Stimulated activated CD4-positive, alpha-beta T cell treated with anti-CD3 and anti-CD28 coated beads, Interleukin-15, amount 100 ng/mL, for 48 hours (primary cell): ENCODE measurements at places on chromosomes 11 and 22.

- no peak for DNase-seq
These were observed 71.2 kb upstream of the SHISAL1 start for GRCh38 chr22:44383652-44384562.

- DNase-seq: no peak
These were observed 973.2 kb upstream of the RAG2 start for GRCh38 chr11:37571246-37571645.

- DNase-seq: no peak
These were observed 156.8 kb downstream of the MYO18B start for GRCh38 chr22:25898707-25899365.

DNA sequence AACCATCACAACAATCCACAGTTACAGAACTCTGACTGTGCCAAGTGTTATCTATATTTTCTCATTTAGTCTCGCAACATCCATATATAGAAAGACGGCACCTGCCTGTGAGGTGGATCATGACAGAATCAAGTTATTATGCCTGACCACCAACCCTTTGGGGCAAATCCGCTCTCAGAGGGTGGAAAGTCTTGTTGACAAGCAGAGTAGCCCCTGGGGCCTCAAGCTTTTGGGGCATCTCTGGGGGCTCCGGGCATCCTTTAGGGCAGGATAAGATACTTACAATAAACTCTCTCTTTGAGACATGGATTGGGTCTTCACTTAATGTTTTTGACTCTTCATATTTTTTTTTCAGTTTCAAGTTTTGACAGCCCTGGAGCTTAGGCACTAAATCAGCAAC is 150.5 kb upstream of the NAV2 start:
- DNase-seq: no peak

DNA sequence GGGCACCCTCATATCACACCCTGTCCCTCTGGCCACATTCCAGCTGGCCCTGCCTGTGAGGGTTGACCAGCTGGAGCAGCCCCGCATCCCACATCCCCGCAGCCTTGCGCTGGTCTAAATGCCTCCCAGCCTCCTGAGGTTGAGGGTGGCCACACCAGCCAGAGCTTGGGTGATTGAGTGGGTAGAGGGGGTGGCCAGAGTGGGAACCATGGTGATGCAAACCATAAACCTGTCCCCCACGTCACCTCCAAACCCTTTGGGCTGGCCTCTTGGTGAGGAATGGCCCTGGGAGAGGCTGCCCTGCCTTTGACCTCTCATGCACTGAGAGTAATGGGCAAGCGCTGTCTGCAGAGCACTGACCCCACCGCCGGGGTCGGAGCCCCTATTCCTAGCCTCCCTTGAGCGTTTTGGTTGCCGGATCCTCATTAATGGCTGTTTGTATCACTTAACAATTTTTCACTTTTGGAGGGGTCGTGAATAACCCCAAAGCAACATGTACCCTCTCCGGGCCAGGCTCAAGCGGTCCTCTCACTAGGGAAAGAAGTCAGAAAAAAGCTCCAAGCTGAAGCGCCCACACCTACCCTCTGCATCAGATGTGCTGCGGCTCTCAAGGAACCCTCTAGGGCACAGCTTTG is 16.0 kb upstream of the KCNQ1OT1 start:
- DNase-seq: no peak

- DNase-seq: no peak
These were observed 260.1 kb downstream of the DCDC1 start for GRCh38 chr11:31109446-31109845.

GRCh38 chr11:119380160-119380826 is 1.2 kb downstream of the USP2 start:
- no peak for DNase-seq

GRCh38 chr11:85540635-85541205 is 86.4 kb downstream of the DLG2 start:
- no peak for DNase-seq

GRCh38 chr11:15890031-15890713 is 466.2 kb downstream of the SOX6 start:
- DNase-seq: no peak

DNA sequence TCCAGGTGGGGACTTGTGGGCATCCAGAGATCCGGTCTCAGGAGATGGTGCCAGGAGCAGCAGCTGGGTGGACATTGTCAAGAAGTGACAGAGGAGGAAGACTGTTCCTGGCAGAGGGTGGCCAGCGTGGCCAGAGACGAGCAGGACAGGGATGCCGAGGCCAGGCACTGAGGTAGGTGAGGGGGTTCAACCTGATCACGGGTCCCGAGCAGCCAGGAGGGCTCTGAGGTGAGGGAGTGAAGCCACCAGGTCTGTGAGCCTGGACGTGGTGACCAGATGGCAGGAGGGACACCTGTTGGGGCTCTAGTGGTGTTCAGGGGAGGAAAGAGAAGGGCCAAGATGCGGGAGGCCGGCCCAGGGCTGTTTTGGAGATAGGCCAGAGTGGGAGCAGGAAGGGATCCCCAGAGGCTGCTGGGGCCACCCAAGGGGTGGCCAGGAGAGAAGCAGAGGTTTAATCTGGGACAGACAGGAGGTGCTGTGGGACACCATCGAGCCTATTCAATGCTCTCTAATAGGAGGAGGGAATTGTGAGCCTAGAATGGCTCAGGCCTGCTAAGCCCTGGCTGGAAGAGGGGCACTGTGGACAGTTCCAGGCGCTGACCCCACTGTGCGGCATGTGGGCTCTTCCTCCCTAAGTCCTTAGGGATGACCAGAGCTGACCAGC is 6.3 kb downstream of the PPM1F start:
- DNase-seq: no peak

- DNase-seq: peak; percentile 9
These were observed 11.6 kb upstream of the ALKBH3 start for GRCh38 chr11:43868852-43869567.

GRCh38 chr22:36065775-36066544 is 37.3 kb upstream of the RBFOX2 start:
- DNase-seq: peak; percentile 53

- DNase-seq: no peak
These were observed 51.1 kb upstream of the LMO2 start for GRCh38 chr11:33942954-33943353.

- DNase-seq: no peak
These were observed 47.1 kb upstream of the UCP3 start for GRCh38 chr11:74055938-74056337.

DNA sequence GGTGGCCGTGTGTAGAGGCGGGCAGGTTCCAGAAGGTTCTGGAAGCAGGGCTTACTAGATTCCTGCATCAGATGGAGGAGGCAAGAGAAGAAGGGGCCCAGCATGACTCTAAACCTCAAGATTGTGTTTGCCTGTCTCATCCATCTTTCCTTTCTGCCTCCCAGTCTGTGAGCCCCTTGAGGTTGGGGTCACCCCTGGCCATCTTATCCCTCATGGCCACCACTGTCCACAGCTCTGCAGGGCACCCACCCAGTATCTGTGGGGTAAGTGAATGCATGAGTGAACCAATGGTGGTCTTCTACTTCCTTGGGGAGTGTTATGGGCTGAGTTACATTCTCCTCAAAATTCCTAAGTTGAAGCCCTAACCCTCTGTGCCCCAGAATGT is 79.3 kb downstream of the MYEOV start:
- no peak for DNase-seq

GRCh38 chr11:132901638-132902471 is 630.4 kb downstream of the OPCML start:
- DNase-seq: no peak

- DNase-seq: no peak
These were observed 10.9 kb downstream of the PAMR1 start for GRCh38 chr11:35514481-35514880.

DNA sequence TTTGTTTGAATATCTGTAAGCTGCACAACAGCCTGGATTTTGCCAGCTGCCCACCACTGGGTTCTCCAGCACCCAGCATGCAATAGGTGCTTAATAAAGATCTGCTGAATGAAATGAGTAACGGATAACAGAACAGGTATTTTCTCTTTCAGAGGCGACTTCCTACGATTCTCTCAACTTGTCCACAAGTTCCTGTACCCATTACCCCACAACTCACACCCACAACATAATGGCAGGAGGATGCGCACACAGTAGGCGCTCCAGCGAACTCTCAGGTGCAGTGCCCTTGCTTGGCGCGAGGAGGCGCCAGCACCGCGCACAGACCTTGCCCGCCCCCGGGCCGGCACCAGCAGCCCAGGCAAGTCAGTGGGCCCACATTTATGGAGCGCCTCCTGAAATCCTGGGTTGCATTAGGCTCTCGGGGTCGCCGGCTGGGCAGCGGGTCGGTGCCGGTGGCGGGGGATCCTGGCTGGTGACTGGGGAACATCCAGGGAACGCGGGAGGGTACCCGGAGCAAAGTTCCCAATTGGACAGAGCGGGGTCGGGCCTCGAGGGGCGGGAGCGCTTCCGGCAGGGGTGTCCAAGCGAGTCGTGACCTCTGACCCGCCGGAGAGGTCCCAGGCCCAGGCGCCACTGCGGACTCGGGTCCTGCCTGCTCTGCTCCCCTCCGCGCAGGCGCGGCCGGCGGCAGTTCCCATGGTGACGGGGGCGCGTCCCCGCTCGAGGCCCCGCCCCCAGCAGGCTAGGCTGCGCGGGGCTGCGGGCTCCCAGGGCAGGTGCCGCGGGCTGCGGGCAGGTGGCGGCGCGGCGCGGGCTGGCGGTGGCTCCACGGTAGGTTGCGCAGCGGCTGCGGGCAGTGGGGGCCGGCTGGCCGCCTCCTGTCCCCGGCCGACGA is at the start of gene KIAA1671:
KIAA1671 (plus strand) TSS at position 775 of the 895 bp plus-strand sequence. CDS start 75,284 bp downstream, outside the sequence.
- DNase-seq: peak; percentile 82

DNA sequence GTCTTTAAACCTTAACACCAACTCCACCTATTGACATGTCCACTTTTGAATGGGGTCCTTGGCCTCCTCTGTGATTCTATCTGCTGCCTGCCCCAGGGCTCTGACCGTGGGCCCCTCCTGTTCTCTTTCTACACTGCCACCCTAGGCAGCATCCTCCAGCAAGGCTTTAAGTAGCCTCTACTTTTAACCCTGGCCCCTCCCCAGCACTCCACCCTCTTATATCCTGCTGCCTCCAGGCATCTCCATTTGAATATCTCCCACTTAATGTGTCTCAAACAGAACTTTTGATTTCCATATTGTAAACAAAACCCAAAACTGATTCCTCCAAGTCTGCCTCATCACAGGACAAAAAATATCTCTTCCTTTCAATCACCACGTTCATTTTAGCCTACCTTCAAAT is 90.5 kb upstream of the ARHGAP32 start:
- no peak for DNase-seq

DNA sequence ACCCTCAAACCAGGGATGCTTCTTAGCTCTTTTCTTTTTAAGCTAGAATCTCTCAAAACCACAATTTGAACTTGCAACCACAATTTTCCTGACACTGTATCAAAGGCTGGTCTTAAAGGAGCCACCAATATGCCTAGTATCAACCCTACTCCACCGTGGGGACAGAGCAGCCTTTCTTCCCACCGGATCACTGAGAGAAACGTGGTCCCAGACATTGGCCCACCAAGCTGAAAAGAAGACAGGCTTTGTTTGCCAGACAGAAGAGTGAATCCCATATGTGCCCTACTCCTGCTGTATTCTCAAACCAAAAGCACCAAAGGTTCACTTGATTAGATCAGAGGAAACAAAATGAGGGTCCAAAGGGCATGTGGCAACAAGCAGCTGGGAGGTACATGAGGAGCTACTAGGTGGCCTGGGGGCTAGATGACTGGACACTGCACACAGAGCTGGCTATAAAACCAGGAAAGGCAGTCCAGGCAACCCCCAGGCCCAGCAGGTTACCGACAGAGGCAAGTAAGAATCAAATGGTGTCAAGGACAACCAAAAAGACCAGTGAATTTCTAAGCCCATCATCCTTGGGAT is 3.6 kb upstream of the VWCE start:
- DNase-seq: no peak
